ENCODE measurements at places on chromosomes 6 and 20. TPM values are rescaled to one million over a fixed set of nuclear protein-coding genes. Genes with fewer than 3 reads are reported as not detected.

TNFRSF6B gene
- polyA plus RNA-seq, result 1.9 TPM

RNF182 gene
- 1.6 TPM for polyA plus RNA-seq

BANF2 gene
- polyA plus RNA-seq, result not detected

OR2J2 gene
- not detected for polyA plus RNA-seq

SCUBE3 gene
- polyA plus RNA-seq, result 3.3 TPM

KIF13A gene
- 34.4 TPM for polyA plus RNA-seq

CCM2L gene
- polyA plus RNA-seq, result 2.9 TPM

CRISP2 gene
- 0.34 TPM for polyA plus RNA-seq

CRIP3 gene
- polyA plus RNA-seq, result 8.4 TPM

PBOV1 gene
- polyA plus RNA-seq, result not detected

STX11 gene
- polyA plus RNA-seq, result 2.6 TPM
